ENCODE measurements at places on chromosomes 13 and 19.
A peak's percentile ranks its signal among the peaks of the same experiment; 100 is the strongest.

DNA sequence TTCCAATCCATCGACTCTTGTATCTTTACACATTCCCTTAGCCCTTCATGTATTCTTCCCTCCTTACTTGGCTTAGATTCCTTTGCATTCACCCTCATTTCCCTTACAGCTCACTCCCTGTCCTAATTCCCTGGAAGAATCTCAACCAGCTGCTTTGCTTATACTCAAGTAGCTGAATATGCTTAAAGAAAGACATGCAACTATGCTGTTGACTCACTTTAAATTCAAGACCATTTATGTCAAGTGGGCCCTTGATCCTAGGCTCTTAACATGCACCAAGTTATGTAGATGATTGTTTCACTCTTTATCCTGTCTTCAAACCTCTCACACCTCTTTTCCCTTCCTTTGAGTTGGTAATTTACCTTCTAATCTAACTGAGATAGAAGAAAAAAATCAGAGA, 7.4 kb downstream of the CCDC122 start:
- DNase-seq = no peak

DNA sequence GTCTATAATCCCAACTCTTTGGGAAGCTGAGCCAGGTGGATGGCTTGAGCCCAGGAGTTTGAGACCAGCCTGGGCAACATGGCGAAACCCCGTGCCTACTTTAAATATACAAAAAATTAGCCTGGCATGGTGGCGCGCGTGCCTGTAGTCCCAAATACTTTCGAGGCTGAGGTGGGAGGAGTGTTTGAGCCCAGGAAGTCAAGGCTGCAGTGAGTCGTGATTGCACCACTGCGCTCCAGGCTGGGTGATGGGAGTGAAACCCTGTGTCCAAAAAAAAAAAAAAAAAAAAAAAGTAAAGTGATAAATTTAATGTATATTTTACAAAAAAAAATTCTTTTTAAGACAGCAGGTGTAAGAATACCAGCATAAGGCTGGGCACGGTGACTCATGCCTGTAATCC, 17.6 kb downstream of the TMEM38A start:
- no peak for DNase-seq

- DNase-seq = peak; percentile 95
These were observed at the start of gene SELENOW for GRCh38 chr19:47778049-47778953. SELENOW (plus strand) TSS chr19:47778703; CDS start chr19:47778786, 83 bp downstream.

DNA sequence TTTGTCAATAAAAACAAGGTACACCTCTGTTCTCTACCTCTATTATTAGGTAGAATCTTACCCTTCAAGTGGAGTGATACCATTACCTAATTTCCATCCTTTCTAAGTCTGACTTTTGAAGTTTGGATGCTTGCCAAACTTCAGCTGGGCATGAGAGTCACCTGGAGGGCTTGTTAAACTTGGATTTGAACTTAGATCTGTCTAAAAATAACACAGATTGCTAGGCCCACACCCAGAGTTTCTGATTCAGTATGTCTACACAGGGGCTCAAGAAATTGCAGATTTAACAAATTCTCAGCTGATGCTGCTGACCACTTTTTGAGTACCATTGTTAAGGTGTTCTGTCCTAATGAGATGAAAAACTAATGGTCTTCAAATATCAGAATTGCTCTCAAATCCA, 512.2 kb downstream of the LMO7 start:
- DNase-seq = no peak

GRCh38 chr13:89514534-89515312, 1832.8 kb upstream of the MIR17HG start:
- peak; percentile 17 for DNase-seq

- DNase-seq = peak; percentile 3
These were observed 1466.1 kb downstream of the UQCRFS1 start for GRCh38 chr19:27746691-27747380.

- no peak for DNase-seq
These were observed 8.5 kb upstream of the STK24 start for GRCh38 chr13:98585398-98585754.

- DNase-seq = no peak
These were observed 25.3 kb downstream of the CAPN12 start for GRCh38 chr19:38718747-38719543.
